ENCODE measurements at places on chromosomes 1 and 21.

DNA sequence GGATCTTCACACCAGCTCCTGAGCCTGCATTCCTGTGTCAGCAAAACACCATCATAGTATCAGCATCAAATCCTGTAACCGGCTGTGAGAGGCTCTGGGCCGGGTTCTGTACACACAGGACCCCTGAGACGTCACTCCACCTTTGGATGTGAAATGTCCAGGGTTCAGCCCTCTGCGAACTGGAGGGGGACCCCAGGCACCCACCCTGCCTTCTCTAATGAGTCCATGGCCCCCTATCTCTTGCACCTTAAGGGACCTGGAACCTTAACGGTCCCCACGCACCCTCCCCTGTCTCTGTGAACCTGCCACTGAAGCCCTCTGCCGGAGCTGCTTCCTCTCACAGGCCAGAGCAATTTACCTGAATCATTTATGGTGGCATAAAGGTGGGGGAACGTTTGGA lies 257.8 kb downstream of the NPHP4 start:
- DNase-seq = no peak

- no peak for DNase-seq
Measured at GRCh38 chr1:218553197-218553596, 208.1 kb downstream of the TGFB2 start.

GRCh38 chr1:55329091-55329490 lies 113.9 kb upstream of the USP24 start:
- no peak for DNase-seq

GRCh38 chr1:33013791-33014190 lies 22.9 kb downstream of the AK2 start:
- DNase-seq = no peak
